ENCODE measurements at places on chromosomes 2 and 18.

GRCh38 chr2:117723888-117724434 lies 90.5 kb upstream of the DDX18 start:
- no peak for DNase-seq

DNA sequence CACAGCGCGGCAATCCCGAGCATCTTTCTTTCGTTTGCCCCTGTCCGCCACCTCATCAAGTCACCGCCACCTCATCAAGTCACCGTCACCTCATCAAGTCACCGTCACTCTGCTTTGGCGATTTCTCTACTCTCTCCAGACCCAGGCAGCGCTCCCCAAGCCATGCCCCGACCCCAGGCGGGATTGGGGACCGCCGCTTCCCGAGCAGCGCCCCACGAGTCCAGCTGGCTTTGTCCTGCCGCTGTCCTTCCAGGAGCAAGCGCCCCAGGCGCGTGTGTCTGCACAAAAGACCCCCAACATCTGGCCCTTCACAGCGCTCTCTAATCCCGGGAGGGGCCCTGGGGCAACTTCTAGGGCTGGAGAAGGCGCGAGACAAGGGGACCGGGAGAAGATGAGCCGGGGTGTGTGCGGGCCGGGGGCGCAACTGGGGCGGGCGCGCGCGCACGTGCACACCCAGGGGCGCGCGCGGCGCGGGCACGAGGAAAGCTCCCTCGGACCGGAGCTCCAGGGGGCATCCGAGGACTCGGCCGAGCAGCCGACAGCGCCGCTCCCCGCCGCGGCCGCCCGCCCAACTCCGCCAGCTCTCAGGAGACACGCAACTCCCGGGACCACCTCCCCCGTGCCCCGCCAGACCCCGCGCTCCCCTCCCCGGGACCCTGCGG lies 633 bp upstream of the RNF152 start:
- no peak for DNase-seq

- no peak for DNase-seq
These were observed 2.5 kb upstream of the ADRA2B start for GRCh38 chr2:96118698-96119388.

DNA sequence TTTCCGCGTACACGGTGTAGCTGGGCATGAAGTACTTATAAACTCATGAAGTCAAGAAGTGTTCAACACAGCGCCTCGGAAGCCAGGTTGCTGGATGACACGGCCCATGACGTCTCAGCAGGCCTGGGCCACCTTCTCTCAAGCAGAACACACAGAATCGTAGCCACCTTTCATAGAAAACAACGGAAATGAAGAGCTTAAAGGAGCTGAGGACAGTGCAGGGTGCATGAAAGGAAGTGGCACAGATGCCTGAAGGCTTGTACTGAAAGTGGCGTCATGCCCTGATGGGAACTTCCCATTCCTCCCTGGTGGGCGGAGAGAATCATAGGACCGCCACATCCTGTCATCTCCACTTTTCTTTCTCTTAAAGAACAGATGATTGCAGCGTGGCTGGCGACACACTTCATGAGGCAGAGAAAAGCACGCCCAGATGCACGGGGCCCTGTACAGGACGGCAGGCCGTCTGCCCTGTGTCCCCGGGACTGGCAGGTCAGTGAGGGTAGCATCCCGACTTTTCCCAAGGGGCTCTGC lies 31.1 kb downstream of the HDAC4 start:
- peak; percentile 86 for DNase-seq

DNA sequence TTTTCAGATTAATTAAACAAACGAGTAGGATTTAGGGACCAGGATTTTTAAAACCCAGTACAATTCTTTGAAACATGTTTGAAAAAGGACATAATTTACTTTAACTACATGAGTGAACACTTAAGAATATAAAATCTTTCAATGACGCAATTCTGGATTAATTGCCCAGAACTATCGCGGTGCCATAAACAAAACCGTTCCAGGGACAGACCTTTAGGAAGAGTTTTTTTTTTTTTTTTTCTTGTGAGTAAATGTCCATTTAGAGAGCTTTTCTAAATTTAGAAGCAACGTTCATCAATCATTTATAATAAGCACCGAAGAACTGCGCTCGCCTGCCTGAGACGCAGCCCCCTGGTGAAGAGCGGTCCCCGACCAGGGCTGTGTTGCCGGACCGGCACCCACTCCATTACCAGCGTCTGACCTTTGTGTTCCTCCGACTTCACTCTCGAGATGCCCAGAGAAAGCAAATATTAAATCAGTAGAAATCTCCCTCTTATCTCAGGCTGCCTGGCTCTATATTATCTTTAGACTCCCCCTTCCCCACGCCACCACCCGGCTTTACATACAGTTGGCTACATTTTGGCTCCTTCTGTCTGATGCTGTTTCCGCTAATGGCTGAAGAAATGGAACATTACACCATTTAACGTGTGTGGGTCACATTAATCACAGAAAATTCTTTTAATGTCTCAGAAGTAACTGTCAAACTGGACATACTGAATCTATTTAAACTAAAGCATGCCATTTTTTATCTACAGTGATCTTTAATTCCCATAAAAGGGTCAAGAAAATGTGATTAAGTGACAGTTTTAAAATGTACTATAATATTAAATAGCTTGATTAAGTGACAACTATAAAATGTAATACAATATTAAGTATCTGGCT lies 364.0 kb upstream of the MEIS1 start:
- DNase-seq = no peak

GRCh38 chr2:49175831-49176230 lies 21.5 kb upstream of the FSHR start:
- no peak for DNase-seq

DNA sequence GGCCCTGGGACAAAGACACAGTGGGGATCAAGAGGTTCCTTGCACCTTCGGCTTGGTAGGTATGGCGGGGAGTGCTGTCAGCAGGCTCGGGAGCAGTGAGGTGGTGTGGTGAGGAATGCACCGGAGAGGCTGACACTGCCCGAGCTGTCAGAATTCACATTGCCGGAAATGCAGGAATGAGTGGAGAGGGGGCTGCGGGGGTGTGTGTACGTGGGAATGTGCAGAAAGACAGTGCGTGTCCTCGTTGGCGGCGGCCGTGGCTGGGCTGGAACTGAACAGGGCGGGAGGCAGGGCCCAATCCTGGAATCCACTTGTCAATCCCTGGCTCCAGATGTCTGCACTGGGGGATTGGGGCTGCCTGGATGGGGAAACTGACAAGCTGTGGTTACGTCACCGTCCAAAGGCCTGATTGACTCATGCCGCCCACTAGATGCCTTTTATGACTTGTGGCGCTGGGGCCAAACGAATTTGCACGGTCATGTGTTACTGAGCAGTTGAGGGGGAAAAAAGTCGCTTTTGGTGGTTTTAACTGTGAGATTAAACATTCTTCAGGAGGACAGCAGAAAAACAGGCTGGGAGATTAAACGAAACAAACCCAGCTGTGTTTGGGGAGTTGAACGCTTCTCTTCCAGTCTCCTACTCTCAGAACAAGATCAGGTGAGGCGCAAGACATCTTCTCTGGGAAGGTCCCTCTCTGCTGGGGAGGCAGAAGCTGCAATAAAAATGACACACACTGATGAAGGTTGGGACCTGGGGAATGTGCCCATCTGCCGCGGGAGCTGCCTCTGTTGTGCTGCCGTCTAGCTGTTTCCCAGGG lies 189.4 kb upstream of the GLI2 start:
- DNase-seq = no peak

- no peak for DNase-seq
These were observed 10.0 kb downstream of the IL1R2 start for GRCh38 chr2:102001767-102002142.

- no peak for DNase-seq
These were observed 23.4 kb downstream of the EIF4E2 start for GRCh38 chr2:232573771-232574435.

- DNase-seq = no peak
These were observed 312.2 kb downstream of the LRATD1 start for GRCh38 chr2:14944562-14945346.

DNA sequence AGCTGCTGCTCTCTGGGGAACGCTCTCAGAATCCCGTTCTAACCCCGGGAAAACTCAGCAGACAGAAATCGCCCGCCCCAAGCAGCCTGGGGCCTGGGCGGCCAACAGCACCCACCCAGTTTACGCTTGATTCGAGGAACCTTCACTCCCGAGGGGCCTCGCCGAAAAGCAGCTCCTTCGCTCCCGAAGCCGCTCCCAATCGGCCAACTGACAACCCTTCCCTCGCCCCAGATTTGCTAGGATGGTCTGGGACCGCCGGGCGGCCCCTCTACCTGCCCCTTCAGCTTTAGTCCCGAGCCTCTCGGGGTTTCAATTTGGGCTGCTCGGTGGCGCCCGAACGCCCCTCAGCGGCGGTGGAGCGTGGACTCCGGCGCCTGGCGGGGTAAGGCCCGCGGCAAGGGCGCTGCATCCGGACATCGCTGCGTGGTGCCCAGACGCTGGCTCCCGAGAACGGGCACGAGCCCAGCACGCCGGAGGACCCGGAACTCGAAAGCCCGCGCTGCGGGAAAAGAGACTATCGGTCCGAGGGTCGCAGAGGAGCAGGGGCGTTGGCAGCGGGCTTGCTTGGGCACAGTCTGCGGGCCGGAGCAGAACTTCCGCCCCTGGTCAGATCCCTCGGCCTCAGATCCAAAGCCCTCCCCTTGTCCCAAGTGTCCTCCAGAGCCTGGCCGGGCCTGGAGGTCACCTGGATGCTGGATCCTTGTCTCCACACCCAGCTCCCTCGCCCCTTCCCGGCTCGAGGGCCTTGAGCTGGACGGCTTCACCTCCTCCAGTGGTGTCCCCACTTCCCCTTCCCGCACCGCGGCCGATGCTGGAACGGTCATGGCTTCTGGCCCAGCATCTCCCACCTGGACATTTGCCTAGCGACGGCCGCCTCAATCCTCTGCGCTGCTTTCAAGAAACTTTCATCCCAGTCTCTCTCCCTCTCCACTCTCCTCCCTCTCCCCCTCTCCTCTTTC lies 3.0 kb upstream of the OTX1 start:
- peak; percentile 6 for DNase-seq

- DNase-seq = no peak
These were observed 113.7 kb downstream of the BCL2 start for GRCh38 chr18:63205791-63206252.

- no peak for DNase-seq
These were observed 273.5 kb downstream of the CDH20 start for GRCh38 chr18:61606759-61607158.

DNA sequence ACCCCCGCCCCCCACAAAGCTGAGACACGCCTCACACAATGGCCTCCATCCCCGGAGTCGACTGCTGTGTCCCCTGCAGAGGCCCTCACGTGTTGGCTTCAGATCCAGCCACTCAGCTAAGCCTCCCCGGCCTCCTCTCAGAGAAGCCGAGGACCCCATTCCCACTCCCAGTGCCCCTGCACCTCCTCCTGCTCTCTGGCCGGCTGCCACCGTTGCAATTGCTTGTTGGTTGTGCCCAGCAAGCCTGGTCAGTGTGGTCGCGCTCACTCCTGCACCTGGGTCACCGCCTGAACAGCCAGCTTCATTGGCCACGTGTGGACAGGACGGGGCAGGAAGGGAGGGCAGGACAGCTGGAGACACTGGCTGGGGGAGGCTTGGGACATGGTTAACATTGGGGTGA lies 191.5 kb upstream of the SALL3 start:
- no peak for DNase-seq

GRCh38 chr2:173393186-173393585 lies 38.5 kb downstream of the CDCA7 start:
- no peak for DNase-seq

DNA sequence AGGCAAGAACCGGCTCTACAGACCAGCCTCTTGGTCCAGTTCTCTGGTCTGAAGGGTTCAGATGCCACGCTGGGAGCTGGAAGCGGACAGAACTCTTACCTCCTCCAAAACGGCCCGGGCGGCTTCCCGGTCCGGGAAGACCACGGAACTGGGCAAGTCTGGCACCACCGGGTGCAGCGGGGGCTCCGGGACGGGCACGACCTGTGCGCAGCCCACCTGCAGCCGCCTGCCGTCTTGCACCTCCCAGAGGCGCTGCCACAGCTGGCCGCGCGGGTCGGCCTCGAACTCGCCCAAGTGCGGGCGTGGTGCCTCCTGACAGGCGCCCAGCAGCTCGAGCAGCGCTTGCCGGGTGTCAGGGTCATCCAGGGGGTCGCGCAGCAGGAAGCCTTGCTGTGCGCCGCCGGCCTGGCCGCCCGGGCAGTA lies 773 bp downstream of the CMPK2 start:
- DNase-seq = peak; percentile 53

DNA sequence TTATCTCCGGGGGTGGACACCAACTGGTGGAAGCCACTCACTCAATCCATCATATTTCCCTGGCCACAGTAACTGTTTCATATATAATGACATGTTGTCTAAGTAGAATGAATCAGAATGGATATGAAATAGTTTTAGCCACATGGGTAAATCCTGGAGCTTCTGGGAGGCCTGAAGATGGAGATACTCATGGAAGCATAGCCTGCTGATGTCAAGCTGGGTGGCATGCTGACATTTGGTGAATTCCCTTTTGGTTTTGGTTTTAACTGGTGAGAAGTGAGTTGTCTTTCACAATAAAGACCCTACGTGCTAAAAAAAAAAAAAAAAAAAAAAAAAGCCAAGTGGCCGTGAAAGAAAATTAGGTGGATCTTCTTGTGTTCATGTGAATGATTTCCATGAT lies 105.3 kb upstream of the ITGA6 start:
- DNase-seq = no peak

DNA sequence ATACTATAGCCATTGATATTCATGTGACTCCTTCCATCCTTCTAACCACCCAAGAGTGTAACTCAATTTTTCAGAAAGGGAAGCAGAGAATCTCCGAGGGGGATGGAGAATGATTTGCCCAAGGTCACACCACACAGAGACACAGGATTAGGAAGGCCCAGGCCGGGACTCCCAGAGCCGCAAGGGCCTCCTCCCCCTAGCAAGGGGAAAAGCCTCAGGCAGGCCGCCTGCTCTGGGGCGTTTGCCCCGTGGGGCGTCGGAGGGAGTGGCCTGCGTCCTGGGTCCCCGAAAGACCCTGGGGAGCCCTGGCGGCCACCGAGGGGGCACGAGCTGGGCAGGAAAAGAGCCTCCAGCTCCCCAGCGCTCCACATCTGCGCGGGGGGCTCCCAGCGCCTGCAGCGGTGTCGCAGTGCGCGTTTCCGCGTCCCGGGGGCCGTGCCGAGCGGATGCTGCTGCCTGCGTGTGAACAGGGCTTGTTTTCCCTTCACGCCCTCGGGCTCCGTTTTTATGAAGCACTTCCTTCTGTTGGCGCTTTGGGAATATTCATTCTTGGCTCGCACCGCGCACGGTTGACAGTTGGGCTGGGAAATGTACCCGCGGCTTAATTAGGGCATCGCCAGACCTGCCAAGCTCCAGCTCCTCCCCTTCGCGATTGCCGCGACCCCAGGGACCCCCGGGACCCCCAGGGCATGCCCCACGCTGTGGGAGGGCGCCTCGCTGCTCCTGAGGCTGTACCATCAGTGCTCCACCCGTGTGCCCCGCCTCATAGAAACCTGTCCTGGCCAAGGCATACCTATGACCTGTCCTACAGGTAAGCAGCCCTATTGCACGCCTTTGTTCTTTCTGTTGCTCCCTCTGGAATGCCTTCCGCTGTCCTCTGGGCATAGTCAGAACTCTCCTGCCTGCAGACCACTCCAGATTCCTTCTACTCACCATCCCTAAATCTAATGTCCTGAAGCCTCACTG lies 158.9 kb upstream of the GLI2 start:
- no peak for DNase-seq

GRCh38 chr2:192091476-192091875 lies 103.3 kb downstream of the TMEFF2 start:
- DNase-seq = no peak

GRCh38 chr2:240296476-240297255 lies 138.8 kb upstream of the GPC1 start:
- DNase-seq = no peak

GRCh38 chr18:39558658-39559057 lies 1993.1 kb upstream of the CELF4 start:
- no peak for DNase-seq
